OCI-M1 (cell line): ENCODE measurements at places on chromosomes 16 and 17.
A peak's percentile ranks its signal among the peaks of the same experiment; 100 is the strongest.

DNA sequence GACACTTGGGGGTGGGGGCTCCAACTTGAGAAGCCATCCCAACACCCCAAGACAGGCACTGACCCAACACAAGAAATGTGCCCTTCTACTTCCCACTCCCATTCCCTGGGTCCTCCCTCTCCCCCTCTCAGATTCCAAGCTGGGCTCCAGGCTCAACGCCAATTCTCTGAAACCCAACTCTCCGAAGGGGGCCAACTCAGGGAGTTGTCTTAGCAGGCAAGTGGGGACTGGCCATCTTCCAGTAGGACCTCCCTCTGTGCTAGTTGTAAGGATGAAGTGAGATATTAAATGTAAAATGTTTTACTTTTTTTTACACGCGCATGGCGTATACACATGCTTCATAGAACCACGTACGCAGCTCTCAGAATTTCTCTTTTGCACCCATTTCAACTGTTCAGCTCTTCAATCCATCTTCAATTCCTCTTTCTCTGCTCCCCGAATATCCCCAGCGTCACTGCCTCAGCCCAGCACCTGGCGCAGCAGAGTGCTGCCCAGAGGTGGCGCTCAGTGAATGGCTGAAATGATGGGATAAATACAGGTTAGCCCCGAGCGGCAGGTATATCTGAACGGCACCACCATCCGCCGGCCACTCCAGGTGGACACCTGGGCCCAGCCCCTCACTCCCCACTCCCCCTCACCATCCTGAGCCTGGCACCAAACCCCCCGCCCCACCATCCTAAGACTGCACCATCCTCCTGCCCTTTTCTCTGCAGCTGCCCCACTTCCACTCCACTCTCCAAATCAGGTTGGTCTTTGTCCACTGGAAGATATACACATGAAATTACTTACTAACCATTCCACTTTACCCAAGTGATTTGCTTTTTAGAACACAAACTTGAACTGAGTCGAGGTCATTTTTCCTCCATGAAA is 43.9 kb upstream of the TNRC6C start:
- no peak for DNase-seq

DNA sequence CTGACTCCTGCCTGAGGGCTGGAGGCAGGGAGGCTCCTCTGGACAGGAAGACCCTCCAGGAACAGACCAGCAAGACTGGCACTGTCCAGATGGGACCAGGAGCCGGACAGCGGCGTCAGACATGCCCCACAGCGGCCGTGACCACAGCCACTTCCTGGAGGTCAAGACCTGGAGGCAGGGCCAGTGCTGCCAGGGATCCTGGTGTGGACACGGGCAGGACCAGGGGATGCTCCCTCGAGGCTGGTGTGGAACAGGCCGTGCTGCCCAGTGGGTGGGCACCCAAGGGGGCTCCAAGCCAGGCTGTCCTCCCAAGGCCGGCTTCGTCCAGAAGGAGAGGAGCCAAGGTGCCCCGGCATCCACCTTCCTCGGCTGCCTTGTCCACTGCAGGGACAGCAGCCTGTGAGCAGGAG is 4.5 kb upstream of the CCDC57 start:
- peak; percentile 68 for DNase-seq

DNA sequence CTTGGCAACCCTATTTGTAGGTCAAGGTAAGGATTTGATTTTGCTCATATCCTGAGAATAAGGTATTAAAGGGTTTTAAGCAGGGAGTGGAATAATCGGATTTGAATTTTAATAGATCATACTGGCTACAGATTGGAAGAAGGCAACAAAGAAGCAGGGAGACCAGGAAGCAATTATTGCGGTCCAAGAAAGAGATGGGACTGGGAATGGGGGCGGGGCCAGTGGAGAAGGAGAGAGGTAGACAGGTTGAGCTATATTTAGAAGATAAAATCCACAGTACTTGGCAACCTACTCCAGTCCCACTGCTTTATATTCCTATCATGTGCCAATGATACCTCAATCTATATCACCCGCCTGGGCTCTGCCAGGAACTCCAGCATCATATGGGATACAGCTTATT is 5.8 kb upstream of the NOL11 start:
- DNase-seq, result no peak

GRCh38 chr16:84117494-84117843 is 727 bp upstream of the MBTPS1 start:
- peak; percentile 60 for DNase-seq

DNA sequence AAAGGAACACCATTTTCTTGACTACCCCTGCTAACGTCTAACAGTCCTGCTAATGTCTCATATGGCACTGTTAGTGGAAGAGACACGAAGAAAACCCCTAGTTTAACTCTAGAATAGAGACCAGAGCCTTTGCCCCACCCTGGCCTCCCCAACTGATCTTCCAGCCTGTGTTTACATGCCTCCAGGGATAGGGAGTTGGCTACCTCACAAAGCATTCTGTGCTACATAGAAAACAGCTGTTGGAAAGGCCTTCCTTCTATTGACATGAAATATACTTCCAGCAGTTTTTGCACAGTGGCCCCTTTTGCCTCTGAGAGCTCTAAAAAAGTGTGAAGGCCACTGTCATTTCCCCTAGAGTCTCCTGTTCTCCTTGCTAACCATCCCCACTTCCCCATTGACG is 73.1 kb downstream of the ASIC2 start:
- DNase-seq, result no peak

- no peak for DNase-seq
Observed at GRCh38 chr17:4896332-4897197, 2.8 kb upstream of the C17orf107 start.

DNA sequence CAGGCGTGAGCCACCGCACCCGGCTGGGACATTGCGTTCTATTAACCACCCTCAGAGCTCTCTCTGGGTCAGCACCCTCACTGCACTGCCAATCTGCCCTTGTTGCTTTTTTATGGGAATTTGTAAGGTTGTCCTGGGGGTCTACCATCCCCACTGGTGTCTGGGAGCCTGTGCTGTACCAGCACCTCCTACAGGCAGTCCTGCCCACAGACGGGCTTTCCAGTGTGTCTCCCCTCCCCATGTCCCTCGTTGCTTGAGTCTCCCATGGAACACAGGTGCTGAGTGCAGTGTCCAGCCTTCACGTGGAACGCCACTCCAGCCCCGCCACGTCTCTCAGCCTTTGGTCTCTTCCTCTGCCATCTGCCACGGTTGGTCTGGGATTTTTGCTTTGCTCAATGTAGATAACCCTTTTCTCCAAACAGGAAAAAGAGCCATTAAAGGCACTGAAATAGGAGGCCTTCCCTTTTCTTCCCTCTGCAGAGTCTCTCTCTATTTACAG is 68.0 kb upstream of the CBX4 start:
- DNase-seq, result no peak

GRCh38 chr16:84502075-84502474 is 2.4 kb downstream of the MEAK7 start:
- no peak for DNase-seq

- no peak for DNase-seq
Observed at GRCh38 chr17:1059131-1059795, 62.3 kb downstream of the TIMM22 start.

DNA sequence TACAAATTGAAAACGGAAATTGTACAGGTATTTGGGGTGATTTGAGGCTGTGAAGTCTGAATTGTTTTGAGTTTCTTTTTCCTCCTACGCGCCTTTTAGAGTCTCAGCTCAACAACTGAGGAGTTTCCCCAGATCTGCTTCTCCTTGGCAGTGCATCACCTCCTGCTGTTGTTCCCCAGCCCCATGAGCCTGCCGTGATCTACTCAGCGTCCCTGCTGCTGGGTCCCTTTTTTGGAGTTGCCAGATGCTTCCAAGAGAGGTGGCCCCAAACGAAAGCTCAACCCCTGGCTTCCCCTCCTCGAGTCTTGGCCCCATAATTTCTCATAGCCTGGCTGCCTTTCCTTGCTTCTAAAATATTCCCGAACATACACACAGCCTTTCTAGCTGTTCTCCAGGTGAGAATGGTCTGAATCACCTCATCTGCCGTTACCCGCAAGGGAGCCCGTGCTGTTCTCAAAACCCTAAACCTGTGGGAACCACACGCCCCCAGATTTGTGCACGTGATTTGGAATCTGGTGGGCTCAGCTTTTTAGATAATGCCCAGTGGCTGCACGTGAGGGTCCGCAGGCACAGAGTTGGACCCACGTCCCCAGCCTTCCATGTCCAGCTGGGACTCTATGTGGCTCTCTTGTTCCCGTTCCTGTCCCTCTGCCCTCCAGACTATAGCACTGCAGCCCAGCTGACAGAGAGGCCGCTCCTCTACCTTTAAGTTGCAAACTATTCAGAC is 179.1 kb upstream of the CHMP6 start:
- DNase-seq, result no peak

GRCh38 chr16:52825892-52826291 is 226.8 kb downstream of the CHD9NB start:
- DNase-seq, result no peak

DNA sequence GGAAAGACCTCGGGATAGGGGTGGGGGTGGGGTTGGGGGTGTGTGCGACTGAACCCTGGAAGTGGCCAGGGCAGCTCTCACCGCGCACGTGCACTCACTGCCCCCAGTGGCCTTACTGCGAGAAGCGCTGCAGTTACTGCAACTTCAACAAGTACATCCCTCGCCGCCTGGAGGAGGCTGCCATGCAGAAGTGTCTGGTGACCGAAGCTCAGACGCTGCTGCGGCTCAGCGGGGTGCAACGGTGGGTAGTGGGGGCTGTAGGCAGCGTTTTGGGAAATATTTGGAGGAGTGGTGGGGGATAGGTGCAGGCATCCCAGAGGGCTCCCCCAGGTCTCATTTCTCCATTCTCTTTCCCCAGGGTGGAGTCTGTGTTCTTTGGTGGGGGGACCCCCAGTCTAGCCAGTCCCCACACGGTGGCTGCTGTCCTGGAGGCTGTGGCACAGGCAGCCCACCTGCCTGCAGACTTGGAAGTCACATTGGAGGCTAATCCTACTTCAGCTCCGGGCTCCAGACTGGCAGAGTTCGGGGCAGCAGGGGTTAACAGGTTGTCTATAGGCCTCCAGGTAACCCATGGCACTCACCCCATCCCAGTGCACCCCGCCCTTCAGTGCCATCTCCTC is 972 bp downstream of the RSAD1 start:
- peak; percentile 90 for DNase-seq

DNA sequence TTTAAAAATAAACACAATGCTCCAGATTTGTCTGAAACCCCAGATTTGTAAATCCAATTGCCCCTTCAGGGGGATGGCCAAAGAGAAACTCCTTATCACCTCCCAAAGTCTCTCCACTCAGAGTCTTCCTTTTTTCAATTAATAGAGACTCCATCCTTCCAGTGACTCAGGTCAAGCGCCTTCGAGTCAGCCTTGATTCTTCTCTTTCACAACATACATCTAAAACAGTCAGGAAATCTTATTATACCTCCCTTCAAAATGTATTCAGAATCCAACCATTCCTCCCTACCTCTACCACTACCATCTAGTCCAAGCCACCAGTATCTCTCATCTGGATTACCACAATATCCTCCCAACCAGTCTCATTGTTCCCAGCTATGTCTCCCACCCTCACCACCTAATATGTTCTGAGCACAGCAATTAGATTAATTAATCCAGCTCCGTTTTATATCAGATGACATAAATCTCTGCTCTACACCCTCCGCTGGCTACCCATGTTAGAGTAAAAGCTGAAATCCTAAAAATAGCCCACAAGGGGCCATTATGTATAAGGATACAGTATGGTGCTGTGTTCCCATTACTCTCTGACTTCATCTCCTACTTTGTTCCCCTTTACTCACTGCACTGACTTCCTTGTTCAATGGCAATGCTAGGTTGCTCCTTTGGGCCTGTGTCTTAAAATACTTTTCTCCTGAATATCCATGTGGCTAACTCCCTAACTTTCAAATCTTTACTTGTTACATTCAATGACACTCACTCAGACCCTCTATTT is 11.8 kb downstream of the SIAH1 start:
- no peak for DNase-seq

DNA sequence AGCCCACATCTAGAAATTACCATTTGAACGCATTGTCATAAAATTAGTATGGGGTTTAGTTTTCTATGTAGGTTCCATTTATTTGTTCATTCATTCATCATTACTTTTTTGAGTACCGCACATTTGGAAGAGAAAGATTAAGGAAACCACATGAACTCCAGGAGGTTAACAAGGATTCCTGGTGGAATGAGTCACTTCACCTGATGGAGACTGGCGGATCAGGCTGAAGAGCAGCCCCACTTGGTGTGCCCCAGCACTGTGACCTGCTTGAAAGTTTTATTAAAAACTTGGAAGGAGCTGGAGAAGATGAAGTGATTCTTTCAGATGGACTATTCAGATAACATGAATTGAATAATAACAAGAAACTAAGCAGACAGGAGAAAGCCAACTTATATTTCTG is 293.6 kb upstream of the CDH11 start:
- DNase-seq, result no peak

- DNase-seq, result no peak
Observed at GRCh38 chr16:83830091-83830768, 22.5 kb downstream of the HSBP1 start.

- DNase-seq, result no peak
Observed at GRCh38 chr17:48729335-48730239, 1.0 kb upstream of the HOXB13 start.

GRCh38 chr16:30147843-30148510 is 25.0 kb upstream of the MAPK3 start:
- no peak for DNase-seq

DNA sequence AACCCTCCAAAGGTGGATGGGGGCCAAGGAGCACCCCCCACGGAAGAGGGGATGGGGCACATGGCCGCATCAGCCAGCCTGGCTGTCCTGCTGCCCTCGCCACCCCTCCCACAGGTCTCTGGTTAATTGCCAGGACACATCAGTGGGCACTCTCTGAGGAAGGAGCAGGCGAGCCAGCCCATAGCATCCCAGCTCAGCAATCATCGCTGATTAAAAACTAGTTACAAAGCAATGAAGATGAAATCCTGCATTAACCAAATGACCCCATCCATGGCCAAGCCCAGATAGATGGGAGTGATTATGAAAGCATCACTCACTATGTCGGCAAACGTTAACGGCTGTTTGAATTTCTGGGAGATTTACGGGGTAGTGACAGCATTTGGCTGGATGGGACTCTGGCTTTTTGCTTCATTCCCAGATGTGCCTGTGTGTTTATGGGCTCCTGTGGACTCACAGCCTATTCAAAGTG is 45.3 kb downstream of the CCDC182 start:
- DNase-seq, result no peak

DNA sequence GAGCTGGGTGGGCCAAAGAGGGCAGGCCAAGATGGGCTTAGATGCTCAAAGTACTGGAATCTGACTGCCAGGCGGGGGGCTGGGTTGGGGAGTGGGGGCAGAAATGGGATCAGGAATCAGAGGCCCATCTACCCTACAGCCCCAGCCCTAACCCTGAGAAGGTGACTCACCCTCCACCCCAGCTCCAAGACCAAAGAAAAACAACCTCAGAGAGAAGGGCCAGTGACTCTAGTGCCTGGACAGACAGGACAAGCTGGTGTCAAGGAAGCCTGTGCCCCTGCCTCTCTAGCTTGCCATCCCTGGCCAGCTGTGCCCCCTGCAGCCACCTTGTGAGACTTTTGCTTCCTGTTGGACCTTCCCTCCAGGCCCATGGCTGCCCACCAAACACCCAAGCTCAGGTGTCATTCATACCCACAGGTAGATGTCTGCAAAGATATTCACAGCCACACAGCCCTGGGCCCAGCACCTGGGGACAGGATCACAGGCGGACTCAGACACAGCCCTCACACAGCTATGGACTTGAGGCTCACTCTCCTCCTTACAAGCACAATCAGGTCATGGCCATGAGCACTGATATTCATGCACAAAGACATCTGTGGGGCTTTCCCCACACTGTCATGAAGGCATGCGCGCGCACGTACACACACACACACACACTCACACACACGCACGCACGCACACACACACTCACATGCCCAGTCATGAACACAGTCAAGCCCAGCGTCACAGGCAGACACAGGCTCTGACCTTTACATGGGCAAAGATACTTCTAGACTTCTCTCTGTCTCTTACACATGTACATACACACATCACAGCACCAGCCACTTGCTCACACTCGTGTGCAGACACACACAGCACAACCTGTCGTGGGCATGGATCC is 2.8 kb downstream of the WNT3 start:
- no peak for DNase-seq
